Mammary epithelial cell (primary cell): ENCODE measurements at places on chromosomes 6 and 20. TPM values are rescaled to one million over a fixed set of nuclear protein-coding genes. Genes with fewer than 3 reads are reported as not detected.

The GPR63 gene
- total RNA-seq: 1.8 and 2.7 TPM in 2 replicates

The TAGAP gene
- 0.33 TPM for total RNA-seq

The PRSS16 gene
- total RNA-seq: 4.8 TPM

The ARFGEF3 gene
- 7.3 TPM for total RNA-seq

The HLA-DPA1 gene
- 0.33 TPM for total RNA-seq

The OXT gene
- total RNA-seq: not detected in 2 replicates

The GLP1R gene
- not detected in 2 replicates for total RNA-seq

The RFX6 gene
- not detected in 2 replicates for total RNA-seq

The ARFGAP1 gene
- total RNA-seq: 48.5 TPM

The IP6K3 gene
- not detected in 2 replicates for total RNA-seq

The SLC52A3 gene
- not detected for total RNA-seq
